Cardiac muscle cell (in vitro differentiated cells and primary cell): ENCODE measurements at places on chromosomes 6 and 20. TPM values are rescaled to one million over a fixed set of nuclear protein-coding genes. Genes with fewer than 3 reads are reported as not detected.

The DEFB124 gene
- total RNA-seq, result not detected in 2 replicates

The NT5E gene
- total RNA-seq, result 0.56 and 0.80 TPM in 2 replicates

The DNMT3B gene
- total RNA-seq, result 11.9 and 24.3 TPM in 2 replicates

The PCED1A gene
- 69.2 and 78.0 TPM in 2 replicates for total RNA-seq

The LST1 gene
- 1.7 TPM in 1 of 2 replicates, not detected in the other for total RNA-seq

The MAS1 gene
- total RNA-seq, result not detected in 2 replicates

The MARCKS gene
- 224 and 275 TPM in 2 replicates for total RNA-seq

The HLA-E gene
- 30.0 and 39.2 TPM in 2 replicates for total RNA-seq

The IL17F gene
- not detected in 2 replicates for total RNA-seq

The WFDC5 gene
- total RNA-seq, result not detected in 2 replicates

The ANKEF1 gene
- 6.6 and 8.0 TPM in 2 replicates for total RNA-seq

The ZNF165 gene
- total RNA-seq, result 0.95 and 1.6 TPM in 2 replicates

The HLA-DQB2 gene
- not detected in 2 replicates for total RNA-seq

The COL10A1 gene
- total RNA-seq, result 0.21 TPM in 1 of 2 replicates, not detected in the other

The THBS2 gene
- total RNA-seq, result 0.06 and 0.07 TPM in 2 replicates

The RBPJL gene
- total RNA-seq, result not detected in 2 replicates

The SIRPA gene
- total RNA-seq, result 43.0 and 58.3 TPM in 2 replicates

The SSTR4 gene
- not detected in 2 replicates for total RNA-seq

The SPTLC3 gene
- 2.2 and 2.6 TPM in 2 replicates for total RNA-seq

The HLA-DQA2 gene
- total RNA-seq, result not detected in 2 replicates

The FILIP1 gene
- 56.8 and 107 TPM in 2 replicates for total RNA-seq

The KCNK16 gene
- total RNA-seq, result not detected in 2 replicates

The RFX6 gene
- not detected in 2 replicates for total RNA-seq

The TMC2 gene
- not detected in 2 replicates for total RNA-seq

The BAK1 gene
- 39.0 and 60.8 TPM in 2 replicates for total RNA-seq

The SLC17A3 gene
- not detected in 2 replicates for total RNA-seq

The PAK5 gene
- 0.06 and 0.11 TPM in 2 replicates for total RNA-seq

The PIGT gene
- total RNA-seq, result 84.6 and 87.4 TPM in 2 replicates

The C20orf96 gene
- total RNA-seq, result 6.2 and 9.3 TPM in 2 replicates

The ADTRP gene
- total RNA-seq, result not detected in 2 replicates

The TFAP2D gene
- total RNA-seq, result not detected in 2 replicates

The MLIP gene
- 60.5 and 65.4 TPM in 2 replicates for total RNA-seq

The ULBP3 gene
- total RNA-seq, result 11.1 and 12.8 TPM in 2 replicates

The PTK6 gene
- total RNA-seq, result not detected in 2 replicates

The RAET1L gene
- not detected in 2 replicates for total RNA-seq

The PDCD2 gene
- total RNA-seq, result 101 and 119 TPM in 2 replicates

The CLVS2 gene
- total RNA-seq, result 0.03 and 0.04 TPM in 2 replicates

The NR2E1 gene
- total RNA-seq, result not detected in 2 replicates

The PRSS35 gene
- total RNA-seq, result 60.2 and 89.7 TPM in 2 replicates

The GPR6 gene
- total RNA-seq, result not detected in 2 replicates

The WFDC9 gene
- not detected in 2 replicates for total RNA-seq

The PPP1R14C gene
- total RNA-seq, result 104 and 106 TPM in 2 replicates

The C20orf204 gene
- 0.88 and 2.2 TPM in 2 replicates for total RNA-seq

The OR2J1 gene
- not detected in 2 replicates for total RNA-seq

The LY6G5B gene
- 3.9 and 6.8 TPM in 2 replicates for total RNA-seq

The PLN gene
- total RNA-seq, result 187 and 230 TPM in 2 replicates

The SDC4 gene
- 36.0 and 55.7 TPM in 2 replicates for total RNA-seq

The BPIFA1 gene
- not detected in 2 replicates for total RNA-seq

The ZSCAN9 gene
- total RNA-seq, result 18.6 and 21.8 TPM in 2 replicates

The KIF25 gene
- total RNA-seq, result 1.6 TPM in 1 of 2 replicates, not detected in the other

The ZKSCAN8 gene
- total RNA-seq, result 24.8 and 58.3 TPM in 2 replicates

The FAM83C gene
- 0.49 TPM in 1 of 2 replicates, not detected in the other for total RNA-seq

The MUCL3 gene
- total RNA-seq, result not detected in 2 replicates
